A549 treated with CpdA at 1 μM for 4 hours (cell line): ENCODE measurements at places on chromosomes 1 and 21. TPM values are rescaled to one million over a fixed set of nuclear protein-coding genes. Genes with fewer than 3 reads are reported as not detected.

CYP4X1 gene
- 0.03 TPM in 1 of 5 replicates, not detected in the others for total RNA-seq

HSD3B2 gene
- not detected in 5 replicates for total RNA-seq

TAS1R2 gene
- total RNA-seq: not detected in 5 replicates

LHX8 gene
- 1.2 to 1.7 TPM (median 1.5 TPM) in 5 replicates for total RNA-seq

RNF186 gene
- total RNA-seq: not detected in 5 replicates

GPR137B gene
- 16.7 to 21.0 TPM (median 17.7 TPM) in 5 replicates for total RNA-seq

HSD17B7 gene
- total RNA-seq: 8.7 to 12.3 TPM (median 11.4 TPM) in 5 replicates

IRF6 gene
- total RNA-seq: 0.08 to 0.11 TPM (median 0.08 TPM) in 5 replicates

HTR1D gene
- total RNA-seq: 10.1 to 13.5 TPM (median 11.0 TPM) in 5 replicates

OPTC gene
- total RNA-seq: not detected in 5 replicates

GJB5 gene
- total RNA-seq: 0.03 to 0.13 TPM (median 0.09 TPM) in 3 of 5 replicates, not detected in the others

FAM151A gene
- not detected in 5 replicates for total RNA-seq

FAM3B gene
- total RNA-seq: 0.03 TPM in 1 of 5 replicates, not detected in the others

TENT5C gene
- 0.05 to 0.14 TPM (median 0.09 TPM) in 5 replicates for total RNA-seq

CFAP141 gene
- not detected in 5 replicates for total RNA-seq

NHLH1 gene
- total RNA-seq: 0.10 to 0.78 TPM (median 0.48 TPM) in 5 replicates

NTNG1 gene
- total RNA-seq: not detected in 5 replicates

ANKRD34A gene
- 0.12 to 0.27 TPM (median 0.17 TPM) in 5 replicates for total RNA-seq

C1orf185 gene
- not detected in 5 replicates for total RNA-seq

RAVER2 gene
- total RNA-seq: 4.4 to 5.6 TPM (median 5.2 TPM) in 5 replicates

CCDC27 gene
- total RNA-seq: not detected in 5 replicates
